ENCODE measurements at places on chromosomes 5 and 9. TPM values are rescaled to one million over a fixed set of nuclear protein-coding genes. Genes with fewer than 3 reads are reported as not detected.

DNA sequence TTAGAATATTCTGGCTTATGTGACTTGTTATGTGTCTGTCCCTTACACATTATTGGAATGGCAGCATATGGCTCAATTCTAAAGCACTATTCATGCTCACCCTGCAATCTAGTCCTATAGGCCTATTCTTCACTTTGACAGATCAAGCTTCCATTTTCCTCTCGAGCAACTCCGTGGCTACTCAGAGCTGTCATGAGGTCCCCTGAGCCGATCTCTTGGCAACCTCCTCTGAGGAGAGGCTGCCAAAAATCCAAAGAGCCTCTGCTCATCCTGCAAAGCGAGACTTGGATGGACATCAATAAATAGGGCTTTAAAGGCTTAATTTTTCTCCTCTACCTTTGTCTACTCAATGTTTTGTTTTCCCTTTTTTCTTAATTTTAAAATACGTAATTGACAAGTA is 163.8 kb downstream of the GABRB2 start:
- DNase-seq = no peak
- H3K4me1 ChIP-seq = no peaks in the 10 kb centered on the region
- H3K27me3 ChIP-seq = no peaks in the 10 kb centered on the region
- H3K36me3 ChIP-seq = no peaks in the 10 kb centered on the region
- no peak overlapping the region for H3K4me3 ChIP-seq
- H3K27ac ChIP-seq = no peak overlapping the region

The FAM174A gene
- total RNA-seq = 5.8 TPM

- no peaks in the 10 kb centered on the region for H3K36me3 ChIP-seq
- DNase-seq = no peak
- H3K27ac ChIP-seq = no peak overlapping the region
- peaks cover 5% of the 10 kb centered on the region for H3K27me3 ChIP-seq
- H3K4me1 ChIP-seq = no peaks in the 10 kb centered on the region
Measured at GRCh38 chr5:35417040-35417439, 186.8 kb upstream of the PRLR start.

The HSPB3 gene
- total RNA-seq = not detected

The MINAR2 gene
- total RNA-seq = not detected

DNA sequence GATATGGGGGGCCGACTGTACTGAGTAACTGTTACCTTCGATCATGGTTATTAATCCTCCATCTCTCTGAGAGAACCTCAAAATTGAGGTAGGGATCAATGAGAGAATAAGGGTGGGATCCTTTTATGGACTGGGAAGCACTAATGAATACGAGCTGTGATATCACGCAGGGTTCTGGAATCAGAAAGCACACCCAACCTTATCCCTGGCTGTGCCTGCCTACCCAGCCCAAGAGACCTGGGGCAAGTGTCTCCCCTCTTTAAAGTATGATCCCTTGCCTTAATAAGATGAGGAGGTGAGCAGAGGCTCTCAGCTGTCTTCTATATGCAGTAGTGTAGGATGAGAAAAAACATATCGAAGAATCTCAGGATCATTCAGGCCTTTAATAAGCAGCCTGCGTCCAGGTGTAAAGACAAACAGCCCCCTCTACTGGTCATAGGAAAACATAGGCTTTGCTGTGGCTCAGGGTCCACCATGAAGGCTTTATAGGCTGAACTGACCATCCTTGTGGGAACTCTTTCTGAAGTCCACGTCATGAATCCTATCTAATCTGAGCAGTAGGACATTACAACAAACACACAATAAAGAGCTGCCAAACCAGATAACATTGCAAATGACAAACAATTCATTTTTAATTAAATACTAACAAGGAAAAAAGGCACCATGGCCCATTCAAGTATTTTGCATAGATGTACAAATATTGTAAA is 16.8 kb downstream of the NIPAL4 start:
- peak; percentile 33 for DNase-seq
- no peaks in the 10 kb centered on the region for H3K27me3 ChIP-seq
- H3K27ac ChIP-seq = peak overlapping the region; percentile 40
- peaks cover 54% of the 10 kb centered on the region for H3K36me3 ChIP-seq
- peaks cover 27% of the 10 kb centered on the region for H3K4me1 ChIP-seq
- H3K4me3 ChIP-seq = no peak overlapping the region
